ENCODE measurements at places on chromosomes 7 and 10. TPM values are rescaled to one million over a fixed set of nuclear protein-coding genes. Genes with fewer than 3 reads are reported as not detected.

DNA sequence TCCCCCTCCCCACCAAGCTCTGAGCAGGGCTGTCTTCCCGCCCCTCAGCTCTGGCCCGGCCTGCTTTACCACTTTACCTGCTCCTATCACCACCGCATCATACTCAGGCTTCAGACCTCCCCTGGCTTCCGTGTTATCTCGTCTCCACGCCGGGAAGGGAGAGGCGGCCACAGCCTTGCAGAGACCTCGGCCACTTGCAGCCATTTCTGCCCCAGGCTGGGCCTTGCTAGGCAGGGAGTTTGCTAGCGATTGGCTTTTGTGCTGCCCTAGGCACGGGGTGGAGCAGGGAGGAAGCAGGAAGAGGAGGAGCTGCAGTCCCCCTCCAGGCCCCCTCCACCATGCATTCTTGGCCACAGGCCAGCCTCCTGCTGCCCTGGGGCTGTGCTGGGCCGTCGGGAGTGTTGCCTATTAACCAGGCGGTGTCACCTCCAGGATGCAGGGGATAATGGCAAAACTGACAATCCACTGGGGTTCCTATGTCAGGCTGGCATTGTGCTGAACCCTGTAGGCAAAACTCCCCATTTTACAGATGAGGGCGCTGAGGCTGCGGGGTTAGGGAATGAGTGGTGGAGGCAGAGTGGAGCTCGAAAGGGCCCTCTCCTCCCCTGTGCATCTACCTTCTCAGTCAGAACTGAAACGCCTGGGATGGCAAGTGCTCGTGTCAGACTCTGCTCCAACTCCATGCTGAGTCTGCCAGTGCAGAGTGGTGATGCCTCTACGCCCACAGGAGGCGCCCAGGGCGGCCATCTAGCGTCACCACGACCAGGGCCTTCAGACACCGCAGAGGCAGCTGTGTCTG lies at the start of gene PYROXD2:
Gene PYROXD2, minus strand, starts transcription at position 251 of the 799 bp plus-strand sequence. Its CDS starts 47 bp downstream, at position 204.
- DNase-seq, result peak; percentile 93
- peak within 1 kb of the TSS; percentile 73 for H3K4me3 ChIP-seq
- no peaks in the 10 kb centered on the region for H3K27me3 ChIP-seq
- peaks cover 33% of the 10 kb centered on the region for H3K36me3 ChIP-seq
- peaks cover 45% of the 10 kb centered on the region for H3K4me1 ChIP-seq

The CAMK2B gene
- total RNA-seq, result 5.9 TPM

GRCh38 chr7:29076631-29077030 lies 69.7 kb downstream of the CPVL start:
- peaks cover 4% of the 10 kb centered on the region for H3K4me1 ChIP-seq
- H3K27me3 ChIP-seq, result no peaks in the 10 kb centered on the region
- DNase-seq, result peak; percentile 82
- H3K36me3 ChIP-seq, result no peaks in the 10 kb centered on the region
- H3K4me3 ChIP-seq, result no peak overlapping the region

The CPVL gene
- total RNA-seq, result 24.8 TPM

The TMEM273 gene
- 9.5 TPM for total RNA-seq

The SUMF2 gene
- total RNA-seq, result 40.3 TPM

DNA sequence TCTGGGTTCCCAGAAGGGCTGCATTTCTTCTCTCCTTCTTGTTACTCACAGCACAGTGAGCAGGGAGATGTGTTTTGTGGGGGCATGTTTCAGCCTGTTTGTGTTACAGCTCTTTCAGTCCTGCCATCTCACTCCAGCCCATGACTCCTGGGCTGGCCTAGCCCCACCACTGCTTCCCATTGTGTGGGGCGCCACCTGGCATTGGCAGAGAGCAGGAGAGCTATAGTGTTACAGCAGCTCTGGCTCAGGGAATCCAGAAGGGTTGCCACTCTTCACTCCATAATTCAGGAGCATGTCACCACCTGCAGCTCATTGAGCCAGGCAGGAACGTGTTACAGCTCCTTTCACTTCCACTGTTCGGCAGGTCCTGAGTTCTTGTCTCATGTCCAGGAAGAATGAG lies 30.0 kb downstream of the CLDN12 start:
- no peak for DNase-seq
- no peaks in the 10 kb centered on the region for H3K36me3 ChIP-seq
- no peaks in the 10 kb centered on the region for H3K27me3 ChIP-seq
- H3K4me1 ChIP-seq, result peaks cover 10% of the 10 kb centered on the region
- H3K27ac ChIP-seq, result no peak overlapping the region

DNA sequence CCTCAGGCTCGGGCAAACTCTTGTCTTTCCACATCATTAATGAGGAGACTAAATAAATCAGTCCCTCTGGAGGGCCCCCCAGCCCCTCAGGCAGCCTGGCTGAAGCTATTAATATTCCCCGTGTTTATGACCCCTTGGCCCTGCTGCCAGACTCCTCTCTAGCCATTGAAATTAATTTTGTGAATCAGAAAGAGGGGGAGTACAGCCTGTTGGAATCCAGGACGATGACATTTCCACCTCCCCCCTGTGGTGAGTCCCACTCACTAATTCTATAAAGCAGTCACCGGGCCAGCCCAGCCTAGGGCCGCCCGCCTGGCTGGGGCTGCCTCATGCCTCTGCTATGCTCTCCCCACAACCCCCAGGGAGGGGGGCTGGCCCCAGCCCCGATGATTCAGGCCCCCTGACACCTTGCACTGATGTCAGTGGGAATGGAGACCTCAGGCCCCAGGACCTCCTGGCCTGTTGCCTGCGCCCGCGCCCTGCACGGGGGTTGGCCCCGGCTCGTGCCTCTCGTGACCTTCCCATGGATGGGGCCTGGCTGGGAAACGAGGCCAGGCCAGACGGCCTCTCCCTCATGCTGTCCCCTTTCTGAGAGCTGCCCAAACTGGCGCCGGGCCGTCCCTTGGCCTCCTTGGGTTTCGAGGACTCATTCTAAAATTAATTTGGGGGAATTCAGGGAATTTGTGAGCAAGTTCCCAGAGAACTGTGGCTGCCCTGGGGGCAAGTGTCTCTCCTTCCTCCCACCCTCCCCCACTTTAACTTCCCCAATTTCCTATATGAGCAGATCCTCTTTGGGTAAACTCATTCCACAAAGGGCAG lies 34.0 kb downstream of the TMEM270 start:
- H3K4me3 ChIP-seq, result no peak overlapping the region
- H3K27ac ChIP-seq, result peak overlapping the region; percentile 73
- peak; percentile 69 for DNase-seq
- H3K27me3 ChIP-seq, result peaks cover 2% of the 10 kb centered on the region

- no peaks in the 10 kb centered on the region for H3K27me3 ChIP-seq
- H3K4me3 ChIP-seq, result no peak overlapping the region
- peaks cover 65% of the 10 kb centered on the region for H3K36me3 ChIP-seq
- H3K4me1 ChIP-seq, result peaks cover 5% of the 10 kb centered on the region
- no peak for DNase-seq
- H3K27ac ChIP-seq, result no peak overlapping the region
Observed at GRCh38 chr7:2379821-2380450, 23.5 kb upstream of the CHST12 start.

The EPHA1 gene
- not detected for total RNA-seq

DNA sequence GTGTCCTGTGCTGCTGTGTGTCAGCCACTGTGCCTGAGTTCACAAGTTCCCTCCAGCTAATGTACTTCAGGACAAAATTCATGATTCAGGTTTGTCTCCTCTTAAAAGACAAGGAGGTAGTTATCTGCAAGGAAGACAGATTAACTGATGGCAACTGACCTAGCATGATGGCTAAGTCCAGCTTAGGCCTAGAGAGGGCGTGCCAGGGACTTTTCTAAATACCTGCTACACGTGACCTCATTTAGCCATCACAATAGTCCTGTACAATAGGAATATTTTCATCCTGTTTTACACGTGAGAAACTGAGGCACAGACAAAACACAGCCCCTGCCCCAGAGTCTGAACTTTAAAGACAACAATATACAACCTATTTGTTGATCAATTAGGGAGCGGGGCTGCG lies 275.7 kb downstream of the XPNPEP1 start:
- no peaks in the 10 kb centered on the region for H3K27me3 ChIP-seq
- DNase-seq, result no peak
- no peak overlapping the region for H3K4me3 ChIP-seq

DNA sequence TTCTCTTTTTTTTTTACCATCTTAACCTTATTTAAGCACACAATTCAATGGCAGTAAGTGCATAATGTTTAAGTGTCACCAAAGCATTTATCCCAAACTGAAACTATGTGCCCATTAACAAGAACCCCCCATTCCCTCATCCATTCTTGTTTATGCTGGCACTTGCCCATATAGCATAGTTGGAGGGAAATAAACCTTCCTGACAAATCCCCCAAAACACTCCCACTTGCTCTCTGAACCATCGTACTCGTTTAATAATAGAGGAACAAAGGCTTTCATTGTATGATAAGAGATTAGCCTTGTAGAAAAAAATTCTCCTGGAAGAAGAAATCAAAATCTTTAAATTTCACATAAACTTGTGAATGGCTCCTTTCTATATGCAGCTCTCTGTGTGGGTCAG lies 26.4 kb upstream of the KCNMA1 start:
- no peaks in the 10 kb centered on the region for H3K4me1 ChIP-seq
- no peaks in the 10 kb centered on the region for H3K36me3 ChIP-seq
- H3K27me3 ChIP-seq, result peaks cover 7% of the 10 kb centered on the region
- no peak for DNase-seq

- H3K27me3 ChIP-seq, result no peaks in the 10 kb centered on the region
- H3K36me3 ChIP-seq, result peaks cover 6% of the 10 kb centered on the region
- peak; percentile 78 for DNase-seq
- H3K27ac ChIP-seq, result peak overlapping the region; percentile 94
- peak overlapping the region; percentile 70 for H3K4me3 ChIP-seq
- H3K4me1 ChIP-seq, result peaks cover 16% of the 10 kb centered on the region
Observed at GRCh38 chr10:87093632-87094372, 841 bp downstream of the GLUD1 start.

DNA sequence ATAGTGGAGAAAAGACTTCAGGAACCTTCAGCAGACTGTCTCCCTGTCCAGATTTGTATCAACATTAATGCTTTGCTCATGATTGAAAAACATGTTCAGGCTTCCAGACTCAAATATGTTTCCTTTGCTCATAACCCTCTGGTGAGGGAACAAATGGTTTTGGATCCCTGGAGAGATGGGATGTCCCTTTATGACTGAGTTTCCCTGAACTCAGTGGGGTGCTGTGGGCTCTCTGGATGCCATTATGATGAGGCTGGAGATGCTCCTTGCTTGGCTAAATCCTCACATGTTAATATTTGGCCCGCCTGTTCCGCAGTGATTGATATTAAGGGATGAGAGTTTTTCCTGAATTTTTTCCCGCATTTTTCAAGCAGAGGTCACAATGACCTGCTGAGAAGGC lies 749.4 kb downstream of the SUGCT start:
- H3K27ac ChIP-seq, result no peak overlapping the region
- no peak for DNase-seq
- no peak overlapping the region for H3K4me3 ChIP-seq
- H3K36me3 ChIP-seq, result no peaks in the 10 kb centered on the region
- H3K4me1 ChIP-seq, result no peaks in the 10 kb centered on the region
- H3K27me3 ChIP-seq, result no peaks in the 10 kb centered on the region

DNA sequence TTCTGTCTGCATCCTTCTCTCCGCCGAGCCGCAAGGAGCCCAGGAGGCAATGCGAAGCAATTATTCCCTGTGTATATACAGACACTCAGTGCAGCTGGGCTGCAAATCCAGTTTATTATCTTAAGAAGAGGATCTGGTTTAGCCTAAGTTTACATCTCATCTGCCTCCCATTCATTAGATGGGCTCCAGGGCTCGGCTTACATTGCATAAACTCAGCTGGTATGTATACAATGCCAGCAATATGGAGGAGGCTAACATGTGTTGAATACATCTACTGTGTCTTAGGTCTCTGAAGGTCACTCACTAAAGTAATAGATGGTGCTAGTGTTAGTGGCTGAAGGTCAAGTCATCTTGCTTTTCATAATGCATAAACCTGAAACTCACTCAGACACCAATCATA lies 996.8 kb downstream of the KCNMA1 start:
- H3K4me1 ChIP-seq, result peaks cover 4% of the 10 kb centered on the region
- H3K36me3 ChIP-seq, result no peaks in the 10 kb centered on the region
- H3K27me3 ChIP-seq, result no peaks in the 10 kb centered on the region
- peak; percentile 40 for DNase-seq
- H3K4me3 ChIP-seq, result no peak overlapping the region

DNA sequence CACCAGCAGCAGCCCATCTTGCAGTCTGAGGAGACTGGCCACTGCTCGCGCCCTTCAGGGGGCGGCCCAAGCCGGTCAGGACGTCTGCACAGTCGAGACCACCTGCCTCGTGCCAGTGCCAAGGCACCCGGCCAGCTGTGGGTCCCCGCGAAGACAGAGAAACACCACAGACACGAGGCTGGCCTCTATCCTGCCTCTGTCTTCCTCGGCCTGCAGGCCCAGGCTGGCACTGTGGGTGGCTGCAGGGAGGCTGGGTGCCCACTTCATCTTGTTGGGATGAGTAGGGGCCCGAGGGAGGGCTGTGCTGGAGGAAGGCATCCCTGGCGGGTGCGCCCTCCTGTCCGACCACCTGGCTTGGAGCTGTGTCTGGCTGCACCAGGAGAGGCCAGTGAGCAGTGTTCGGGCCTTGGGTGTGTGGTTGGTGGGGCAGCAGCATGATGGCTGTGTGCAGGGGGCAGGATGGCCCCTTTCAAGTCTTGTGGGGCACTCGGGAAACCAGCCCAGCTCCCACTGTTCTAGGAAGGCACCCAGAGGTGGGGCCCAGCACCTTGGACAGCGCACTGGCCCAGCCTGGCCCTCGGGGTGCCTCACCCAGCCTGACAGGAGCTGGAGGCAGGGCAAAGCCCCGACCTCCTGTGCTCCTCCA lies 7.3 kb downstream of the DPYSL4 start:
- H3K27me3 ChIP-seq, result peaks cover 14% of the 10 kb centered on the region
- H3K36me3 ChIP-seq, result no peaks in the 10 kb centered on the region
- DNase-seq, result no peak
- H3K4me1 ChIP-seq, result peaks cover 14% of the 10 kb centered on the region

DNA sequence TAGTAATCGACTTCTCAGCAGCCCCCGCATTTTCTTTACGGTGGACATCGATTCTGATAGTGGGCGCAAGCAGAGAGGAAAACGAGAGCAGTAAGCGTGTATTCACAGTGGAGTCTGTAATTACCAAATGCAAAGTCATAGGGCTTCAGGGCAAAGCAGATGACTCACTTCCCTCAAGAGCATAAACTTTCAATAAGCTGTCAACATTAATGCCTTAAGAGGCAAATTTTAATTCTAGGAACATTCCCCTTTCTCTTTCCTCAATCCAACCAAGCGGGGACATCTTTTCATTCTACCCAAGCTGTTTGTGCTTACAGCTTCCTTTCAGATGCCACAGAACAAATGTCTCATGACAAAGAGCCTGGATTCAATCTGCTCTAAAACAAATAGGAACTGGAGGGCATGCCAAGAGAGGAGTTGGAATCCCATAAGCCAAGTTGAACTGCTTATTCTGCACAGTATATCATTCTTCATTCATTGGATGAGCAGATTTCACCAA lies 48.6 kb downstream of the MALSU1 start:
- peaks cover 24% of the 10 kb centered on the region for H3K36me3 ChIP-seq
- H3K27ac ChIP-seq, result no peak overlapping the region
- no peak overlapping the region for H3K4me3 ChIP-seq
- no peaks in the 10 kb centered on the region for H3K4me1 ChIP-seq

The ERVW-1 gene
- 0.40 TPM for total RNA-seq

- H3K36me3 ChIP-seq, result no peaks in the 10 kb centered on the region
- DNase-seq, result no peak
- H3K27me3 ChIP-seq, result peaks cover 5% of the 10 kb centered on the region
Observed at GRCh38 chr10:131176907-131177306, 134.6 kb downstream of the TCERG1L start.

- H3K4me3 ChIP-seq, result no peak overlapping the region
- DNase-seq, result peak; percentile 9
- H3K36me3 ChIP-seq, result no peaks in the 10 kb centered on the region
Observed at GRCh38 chr7:142303650-142304049, 45.8 kb upstream of the PRSS58 start.

The UCN3 gene
- not detected for total RNA-seq

All from muscle of leg (tissue), 16 donors.